ENCODE measurements at places on chromosomes 3 and 15. TPM values are rescaled to one million over a fixed set of nuclear protein-coding genes. Genes with fewer than 3 reads are reported as not detected.

GRCh38 chr3:57089043-57089442 lies 28.6 kb downstream of the SPATA12 start:
- DNase-seq = no peak

Gene ZNF385D
- 0.94 TPM for total RNA-seq

- DNase-seq = no peak
Observed at GRCh38 chr15:64861960-64862359, 20.2 kb downstream of the PLEKHO2 start.

DNA sequence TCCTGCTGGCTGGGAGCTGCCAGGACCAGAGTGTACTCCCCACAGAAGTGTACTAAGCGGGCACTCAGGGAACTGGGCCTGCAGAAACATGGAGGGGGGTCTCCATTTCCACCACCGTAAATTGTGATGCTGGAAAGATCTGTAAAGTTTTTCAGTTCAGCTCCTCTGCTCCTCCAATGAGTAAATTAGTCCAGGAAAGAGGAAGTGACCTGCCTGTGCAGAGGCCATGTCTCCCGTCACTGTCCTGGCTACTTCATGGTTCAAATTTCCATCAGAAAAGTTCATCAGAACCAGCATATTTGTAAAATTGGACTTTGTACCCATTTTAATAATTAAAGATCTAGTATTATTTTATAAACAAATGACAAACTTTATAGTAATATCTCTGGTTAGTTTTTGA lies 226.7 kb upstream of the THBS1 start:
- DNase-seq = no peak

DNA sequence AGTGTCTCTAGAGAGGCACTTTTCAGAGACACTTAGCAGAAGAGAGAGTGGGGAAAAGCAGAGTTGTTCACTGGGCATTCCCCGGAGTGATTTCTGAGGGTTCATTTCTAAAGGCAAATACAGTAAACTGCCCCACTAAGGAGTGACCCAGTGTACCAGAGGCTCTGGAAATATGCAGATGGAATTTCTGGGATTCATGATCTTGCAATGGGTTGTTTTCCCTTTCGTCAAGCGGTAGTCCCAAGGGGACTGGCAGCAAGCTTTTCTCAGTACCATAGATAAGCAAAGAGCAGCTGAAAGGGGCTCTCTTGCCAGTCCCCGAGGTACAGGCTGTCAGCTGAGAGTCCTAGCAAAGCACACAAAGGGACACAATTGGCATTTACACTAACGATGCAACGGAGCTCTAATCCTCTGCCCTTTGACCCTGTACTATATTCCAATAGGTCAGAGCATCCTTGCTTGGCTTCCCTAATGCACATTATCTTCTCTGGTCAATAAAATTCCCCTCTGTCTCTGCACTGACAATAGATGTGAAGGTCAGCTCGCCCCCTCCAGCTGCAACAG lies 155.6 kb downstream of the SEMA6D start:
- DNase-seq = no peak

DNA sequence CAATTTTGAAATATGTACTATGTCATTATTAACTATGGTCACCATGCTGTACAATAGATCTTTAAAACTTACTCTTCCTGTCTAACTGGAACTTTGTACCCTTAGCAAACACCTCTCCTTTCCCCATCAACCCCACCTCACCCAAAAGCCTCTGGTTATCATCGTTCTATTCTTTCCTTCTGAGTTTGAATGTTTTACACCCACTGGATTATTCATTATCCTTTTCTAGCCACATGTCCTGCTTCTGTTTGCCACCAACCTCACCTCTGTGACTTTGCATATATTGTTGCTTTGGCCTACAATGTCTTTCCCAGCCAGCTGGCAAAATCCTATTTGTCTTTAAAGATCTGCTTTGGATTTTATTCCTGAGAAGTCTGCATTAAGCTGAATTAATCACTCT lies 102.6 kb upstream of the TSPAN3 start:
- no peak for DNase-seq

Gene KBTBD13
- under 0.01 TPM for total RNA-seq

Gene STRC
- total RNA-seq = 0.05 TPM

Gene GOLGA8N
- total RNA-seq = 2.2 TPM

DNA sequence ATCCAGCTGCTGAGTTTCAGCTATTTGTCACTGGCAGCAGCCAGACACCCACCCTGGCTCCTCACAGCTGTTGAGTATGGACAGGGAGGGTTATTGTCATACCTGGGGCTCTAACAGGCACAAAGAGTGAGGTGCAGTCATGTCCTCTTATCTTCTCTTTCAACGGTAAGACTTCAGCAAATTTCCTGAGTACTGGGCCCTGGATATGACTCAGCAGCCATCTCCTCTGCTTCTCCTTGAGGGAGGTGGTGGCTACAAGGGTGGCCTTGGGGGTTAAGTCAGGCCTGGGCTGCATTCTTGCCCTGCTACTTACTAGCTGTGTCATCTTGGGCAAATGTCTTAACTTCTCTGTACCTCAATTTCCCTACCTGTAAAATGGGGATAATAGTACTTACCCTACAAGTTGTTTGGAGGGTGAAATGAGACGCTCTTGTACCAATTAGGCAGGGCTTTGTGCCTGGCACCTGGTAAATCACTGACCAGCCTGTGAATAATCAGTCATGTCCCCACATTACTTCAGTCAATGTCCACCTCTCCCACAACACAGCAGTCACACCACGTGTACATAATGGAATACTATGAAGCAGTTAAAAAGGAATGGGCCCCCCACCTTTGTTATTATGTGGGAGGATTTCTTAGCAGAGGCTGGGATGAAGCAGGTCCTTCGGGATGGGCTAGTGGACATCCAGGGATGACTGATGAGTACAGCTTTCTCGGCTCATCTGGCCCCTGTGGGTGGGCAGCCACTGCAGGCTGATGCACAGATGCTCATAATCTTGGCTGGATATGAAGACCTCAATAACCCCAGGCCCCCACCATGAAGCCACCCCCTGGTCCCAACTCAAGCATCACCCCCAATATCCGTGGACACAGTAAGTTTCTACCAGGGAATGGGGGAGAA lies 528.8 kb downstream of the SHQ1 start:
- no peak for DNase-seq

Gene PRTG
- total RNA-seq = 0.99 TPM

DNA sequence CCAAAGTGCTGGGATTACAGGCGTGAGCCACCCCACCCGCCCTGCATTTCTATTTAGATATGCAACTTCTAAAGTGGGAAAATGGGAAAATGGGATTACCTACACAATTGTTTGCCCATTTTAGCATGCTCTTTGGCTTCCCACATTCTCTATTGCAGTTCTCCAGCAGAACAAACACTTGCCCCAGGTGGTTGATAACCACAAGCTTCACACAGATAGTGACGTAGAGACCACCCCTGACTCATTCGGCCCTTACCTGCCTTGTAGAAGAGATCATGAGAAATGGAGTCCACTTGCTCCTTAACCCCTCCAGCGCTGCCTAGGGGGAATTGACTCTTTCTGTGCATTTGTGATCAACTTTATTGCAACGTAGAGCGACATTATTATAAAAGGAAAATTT lies 83.2 kb upstream of the RAP2B start:
- DNase-seq = no peak

DNA sequence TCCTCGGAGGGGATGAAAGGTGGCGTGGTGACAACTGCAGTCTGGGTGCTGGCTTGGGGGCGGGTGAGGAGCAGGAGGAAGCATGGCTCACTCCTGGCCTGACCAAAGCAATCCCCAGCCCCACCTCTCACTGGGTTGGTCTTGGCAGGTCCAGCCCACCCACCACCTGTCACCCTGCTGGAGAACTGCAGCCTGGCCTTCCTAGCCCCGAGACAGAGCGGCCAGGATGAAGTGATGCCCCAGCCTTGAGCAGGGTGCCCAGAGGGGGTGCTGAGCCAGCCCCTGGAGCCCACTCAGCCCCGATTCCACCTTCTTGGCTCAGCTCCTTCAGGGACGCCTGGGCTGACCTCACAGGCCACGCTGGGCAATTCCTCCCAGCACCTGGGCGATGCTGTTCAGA lies 89.9 kb downstream of the IQSEC1 start:
- DNase-seq = no peak

DNA sequence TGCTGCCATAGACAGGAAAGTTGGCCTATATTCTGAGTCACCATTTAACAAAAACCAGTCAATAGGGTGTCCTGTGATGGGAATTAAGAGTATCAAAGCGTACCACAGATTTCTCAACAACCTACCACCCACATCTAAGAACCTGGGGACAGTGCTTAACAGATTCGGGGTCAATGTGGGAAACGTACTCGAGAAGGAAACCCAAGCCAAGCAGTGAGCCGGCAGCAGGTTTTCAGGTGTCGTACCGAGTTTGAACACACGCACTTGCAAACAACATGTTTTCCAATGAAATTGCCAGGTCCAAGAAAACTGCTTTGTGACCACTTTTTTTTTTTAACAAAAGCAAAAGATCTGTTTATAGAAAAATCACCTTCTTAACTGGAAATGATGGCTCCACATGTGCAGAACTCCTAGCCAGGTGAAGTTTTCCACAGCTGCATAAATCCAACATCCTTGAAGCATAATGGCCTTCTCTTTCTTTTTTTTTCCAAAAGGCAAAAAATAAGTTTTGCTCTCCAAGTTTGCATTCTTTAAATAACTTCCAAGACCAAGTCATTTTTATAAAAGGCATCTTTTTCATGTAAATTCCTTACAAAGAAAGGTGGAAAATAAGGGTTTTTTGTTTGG lies 45.7 kb downstream of the ADAMTS17 start:
- DNase-seq = no peak

GRCh38 chr3:123339302-123339701 lies 109.6 kb downstream of the ADCY5 start:
- DNase-seq = no peak
